ENCODE measurements at places on chromosomes 13 and 19.
A peak's percentile ranks its signal among the peaks of the same experiment; 100 is the strongest.

- DNase-seq, result no peak
These were observed 82.2 kb downstream of the TNFSF11 start for GRCh38 chr13:42656161-42656560.

DNA sequence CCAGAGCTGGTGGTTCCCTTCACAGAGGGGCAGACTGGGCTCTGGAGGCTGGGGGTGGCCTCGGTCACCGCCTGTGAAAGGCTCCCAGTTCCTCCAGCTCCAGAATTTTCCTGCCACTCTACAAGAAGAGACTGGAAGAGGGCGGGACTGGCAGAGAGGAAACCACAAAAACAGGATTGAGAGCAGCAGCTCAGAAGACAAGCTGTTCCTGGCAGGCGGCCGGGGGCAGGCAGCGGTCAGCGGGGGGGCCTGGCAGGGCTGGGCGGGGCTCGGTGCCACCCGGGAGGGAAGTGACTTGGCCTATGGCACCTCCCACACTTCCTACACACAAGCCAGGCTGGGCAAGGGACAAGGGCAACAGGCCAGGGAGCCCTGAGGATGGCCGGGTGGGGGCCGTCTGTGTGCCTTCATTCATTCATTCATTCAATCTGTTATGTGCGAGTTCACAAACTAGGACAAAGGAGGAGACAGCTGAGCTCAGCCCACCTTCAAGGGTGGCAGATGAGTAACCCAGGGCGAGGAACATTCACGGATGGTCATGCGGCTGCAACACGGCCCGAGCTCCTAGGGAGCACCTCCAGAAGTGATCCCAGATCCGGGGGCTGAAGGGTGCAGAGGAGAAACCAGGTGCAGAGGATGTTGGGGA is 16.9 kb upstream of the BTBD2 start:
- no peak for DNase-seq

DNA sequence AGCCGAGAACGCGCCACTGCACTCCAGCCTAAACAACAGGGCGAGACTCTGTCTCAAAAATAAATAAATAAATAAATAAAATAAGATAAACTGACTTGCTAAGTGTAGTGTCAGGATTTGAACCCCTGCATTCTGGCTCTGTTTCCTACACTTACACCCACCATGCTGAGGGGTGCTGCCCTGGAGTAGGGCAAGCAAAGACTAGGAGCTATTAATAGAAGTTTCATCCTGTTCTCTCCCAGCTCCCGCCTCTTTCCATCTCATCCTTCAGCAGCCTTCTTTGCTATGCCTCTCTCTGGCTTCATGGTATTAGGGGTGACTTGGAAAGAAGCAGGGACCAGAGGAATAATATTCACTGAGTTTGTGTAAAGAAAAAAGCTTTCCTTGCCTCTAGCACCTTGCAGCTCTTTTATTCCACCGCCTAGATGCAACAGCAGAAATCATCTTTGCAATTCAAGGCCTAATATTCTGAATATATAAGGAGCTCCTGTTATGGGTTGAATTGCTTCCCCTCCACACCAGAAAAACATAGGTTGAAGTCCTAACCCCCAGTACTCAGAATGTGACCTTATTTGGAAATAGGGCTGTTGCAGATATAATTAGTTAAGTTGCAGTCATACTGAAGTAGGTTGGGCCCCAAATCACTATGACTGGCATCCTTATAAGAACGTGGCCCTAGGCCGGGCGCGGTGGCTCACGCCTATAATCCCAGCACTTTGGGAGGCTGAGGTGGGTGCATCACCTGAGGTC is 8.7 kb upstream of the PLAUR start:
- DNase-seq, result no peak

- DNase-seq, result no peak
These were observed 6.9 kb downstream of the KIR3DL3 start for GRCh38 chr19:54731191-54731590.

DNA sequence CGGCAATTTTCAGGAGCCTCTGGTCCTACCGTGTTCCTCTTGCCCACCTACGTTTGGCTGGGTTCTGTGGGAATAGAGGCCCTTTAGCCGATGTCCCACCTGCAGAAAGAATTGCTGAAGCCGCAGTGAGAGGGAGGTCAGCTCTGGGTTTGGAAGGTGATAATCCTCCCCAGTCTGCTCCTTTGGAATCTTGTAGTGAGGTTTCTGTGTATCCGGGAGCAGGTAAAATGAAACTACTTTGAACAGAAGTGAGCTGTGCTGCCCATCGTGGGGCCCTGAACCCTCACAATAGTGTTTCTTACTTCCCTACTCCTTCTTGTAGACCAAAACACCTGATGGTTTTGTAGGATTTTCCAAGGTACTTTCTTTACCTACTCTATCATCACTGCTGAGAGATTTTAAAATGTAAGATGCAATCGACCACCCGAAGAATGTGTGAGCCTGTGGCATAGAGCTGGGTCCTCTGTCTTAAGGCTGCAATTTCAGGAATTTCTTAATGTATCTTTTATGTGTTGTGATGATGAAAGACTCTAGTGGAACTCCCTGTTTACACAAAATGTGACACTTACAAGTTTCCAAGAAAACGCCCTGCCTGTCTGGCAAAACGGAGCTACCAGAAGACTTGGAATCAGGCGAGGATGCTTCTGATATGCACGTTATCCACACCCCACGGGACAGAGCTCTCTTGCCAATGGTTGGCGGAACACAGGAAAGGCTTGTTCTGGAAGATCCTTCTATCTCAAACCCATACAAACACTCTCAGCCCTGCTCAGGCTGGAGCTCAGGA is 76.1 kb downstream of the RGCC start:
- DNase-seq, result no peak

DNA sequence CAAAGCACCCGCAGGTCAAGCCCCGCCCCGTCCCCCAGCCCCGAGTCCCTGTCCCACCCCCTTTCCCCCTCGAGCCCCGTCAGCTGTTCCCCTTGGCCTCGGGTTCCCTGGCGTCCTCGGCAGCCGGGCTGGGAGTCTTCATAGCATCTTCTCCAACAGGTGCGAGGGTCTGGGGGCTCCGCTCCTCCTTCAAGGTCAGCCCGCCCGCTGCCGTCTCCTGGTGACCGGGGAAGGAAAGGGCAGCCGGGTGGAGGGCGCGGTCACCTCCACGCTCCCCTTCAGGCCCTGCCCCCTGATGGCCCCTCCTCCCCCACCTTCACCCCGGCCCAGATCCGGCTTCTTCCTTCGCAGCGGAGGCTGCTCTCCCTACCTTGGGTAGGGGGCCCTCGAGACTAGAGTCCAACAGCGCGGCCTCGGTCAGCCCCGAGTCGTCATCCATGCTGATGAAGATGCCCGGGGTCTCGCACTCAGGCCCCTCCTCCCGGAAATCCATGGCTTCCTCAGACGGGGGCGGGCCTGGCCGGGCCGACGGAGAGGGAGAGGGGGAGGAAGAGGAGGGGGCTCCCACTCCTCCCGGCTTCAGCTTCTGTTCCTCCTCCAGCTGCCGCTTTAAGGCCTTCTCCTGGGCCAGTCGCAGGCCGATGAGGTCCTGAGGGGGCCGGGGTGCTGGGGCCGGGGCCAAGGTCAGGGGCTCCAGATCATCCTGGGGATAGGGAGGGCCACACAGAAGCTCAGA is 541 bp upstream of the RSPH6A start:
- no peak for DNase-seq

DNA sequence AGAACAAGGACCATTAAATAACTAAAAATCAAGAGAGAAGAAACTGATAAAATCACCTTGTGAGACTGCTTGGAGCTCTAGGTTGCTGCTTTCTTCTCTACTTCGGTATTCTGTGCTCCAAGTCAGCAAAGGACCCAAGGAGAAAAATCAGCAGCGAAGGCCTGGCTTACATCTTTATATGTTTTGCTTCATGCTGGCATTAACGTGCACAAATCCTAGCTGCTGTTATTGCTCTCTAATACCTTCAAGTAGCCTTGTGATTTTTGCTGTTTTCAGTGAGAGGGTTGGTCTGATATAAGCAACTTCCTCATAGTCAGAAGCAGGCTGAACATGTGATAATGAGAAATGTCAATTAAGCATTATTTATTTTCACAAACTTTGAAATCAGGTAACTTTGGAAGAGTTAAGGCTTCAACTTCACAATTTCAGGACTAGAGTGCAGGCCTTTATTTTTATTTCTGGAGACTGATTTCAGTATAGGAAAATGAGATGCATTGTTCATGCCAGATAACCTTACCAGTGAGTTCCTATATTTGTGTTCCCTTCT is 365.1 kb downstream of the SLC7A1 start:
- DNase-seq, result no peak

- no peak for DNase-seq
These were observed 32.5 kb downstream of the CAPN12 start for GRCh38 chr19:38711726-38712153.

DNA sequence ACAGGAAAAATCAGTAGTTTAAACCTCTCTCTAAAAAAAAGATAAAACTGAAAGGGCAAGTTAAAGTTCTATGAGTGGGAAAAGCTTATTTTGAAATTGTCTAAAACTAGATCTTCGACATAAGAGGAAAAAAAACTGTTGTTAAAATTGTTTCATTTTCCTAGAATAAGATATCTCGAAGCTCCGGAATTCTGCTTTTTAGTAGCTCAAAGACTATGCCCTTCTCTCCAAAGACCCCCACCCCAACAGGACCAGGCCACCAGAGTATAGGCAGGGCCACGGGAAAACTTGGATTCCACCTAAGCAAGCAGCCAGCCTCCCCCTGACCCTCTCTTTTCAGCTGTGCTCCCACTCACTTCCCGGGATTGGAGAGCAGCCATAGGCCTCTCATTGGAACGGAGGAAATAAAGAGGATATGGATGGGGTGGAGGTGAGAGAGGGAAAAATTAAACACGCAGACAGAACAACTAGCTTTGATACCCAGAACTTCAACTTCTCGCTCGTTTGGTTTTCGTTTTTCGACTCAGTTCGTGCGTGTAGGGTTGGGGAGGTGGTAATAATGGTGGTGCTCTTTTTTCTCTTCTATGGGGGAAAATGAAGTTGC is 3.0 kb downstream of the POU4F1 start:
- DNase-seq, result no peak

- DNase-seq, result no peak
These were observed 563.7 kb downstream of the EFNB2 start for GRCh38 chr13:105971738-105972137.

GRCh38 chr13:114035583-114036531 is 62.0 kb upstream of the C13orf46 start:
- DNase-seq, result no peak

- no peak for DNase-seq
These were observed 5.3 kb upstream of the PSG7 start for GRCh38 chr19:42942187-42942789.

- no peak for DNase-seq
These were observed 1471.4 kb upstream of the PCDH20 start for GRCh38 chr13:62887046-62887445.

DNA sequence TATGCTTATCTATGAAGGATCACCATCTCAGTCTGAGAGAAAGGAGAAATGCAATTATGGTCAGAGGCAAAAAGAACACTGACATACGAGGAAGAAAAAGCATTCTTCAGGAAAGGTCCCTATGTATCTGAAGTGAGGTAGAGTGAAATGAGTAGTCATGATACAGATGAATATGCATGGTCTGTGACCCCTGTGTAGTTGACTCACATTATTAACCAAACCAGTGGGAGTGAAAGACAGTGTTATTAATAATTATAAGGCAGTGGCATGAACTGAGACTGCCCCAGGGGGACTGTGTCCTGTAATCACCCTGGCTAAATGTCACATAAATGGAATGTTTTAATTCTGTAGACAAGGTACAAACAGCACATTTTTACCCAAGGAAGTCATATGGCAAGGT is 1320.2 kb upstream of the PCDH9 start:
- no peak for DNase-seq

- DNase-seq, result no peak
These were observed 15.8 kb downstream of the TMED1 start for GRCh38 chr19:10820173-10820572.

- peak; percentile 48 for DNase-seq
These were observed at the start of gene ZNF155 for GRCh38 chr19:43983912-43984686. TSS of gene ZNF155 (plus strand) at chr19:43984188. CDS start at chr19:43988544, 4,356 bp downstream.

Data from stimulated activated CD4-positive, alpha-beta T cell treated with anti-CD3 and anti-CD28 coated beads, Interleukin-2, amount 100 ng/mL, for 4 hours (primary cell).